ENCODE measurements at places on chromosomes 1 and 21.

- DNase-seq = no peak
Measured at GRCh38 chr1:119275145-119276134, 93.1 kb upstream of the HAO2 start.

DNA sequence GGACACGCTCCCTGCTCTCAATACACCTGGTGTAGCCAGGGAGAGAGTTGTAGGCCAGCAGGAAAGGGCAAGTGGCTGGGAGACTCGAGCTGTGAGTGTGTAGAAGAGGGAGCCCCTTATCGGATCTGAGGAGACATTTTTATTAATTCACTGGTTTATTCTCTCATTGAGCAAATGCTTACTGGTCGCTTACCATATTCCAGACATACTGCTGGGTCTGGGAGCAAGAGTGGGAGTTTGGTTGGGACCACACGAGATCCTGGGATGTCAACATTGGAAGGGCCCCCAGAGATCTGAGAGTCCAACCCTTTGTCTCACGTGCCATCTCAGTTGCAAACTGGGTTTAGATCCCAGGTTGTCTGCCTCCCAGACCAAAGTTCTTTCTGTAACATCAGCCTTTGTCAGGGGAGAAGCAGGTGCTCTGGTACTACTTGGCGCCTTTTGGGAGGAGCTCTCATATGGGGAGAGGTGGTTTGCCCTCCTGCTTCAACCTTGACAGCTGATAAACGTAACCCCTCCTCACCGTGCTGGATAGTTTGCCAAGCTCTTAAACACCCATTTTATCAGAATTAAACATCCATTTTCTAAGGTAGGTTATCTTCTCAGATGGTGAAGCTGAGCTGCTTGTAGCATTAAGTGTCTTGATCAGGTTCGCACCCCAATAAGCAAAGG, 742 bp downstream of the TMEM222 start:
- DNase-seq = no peak

DNA sequence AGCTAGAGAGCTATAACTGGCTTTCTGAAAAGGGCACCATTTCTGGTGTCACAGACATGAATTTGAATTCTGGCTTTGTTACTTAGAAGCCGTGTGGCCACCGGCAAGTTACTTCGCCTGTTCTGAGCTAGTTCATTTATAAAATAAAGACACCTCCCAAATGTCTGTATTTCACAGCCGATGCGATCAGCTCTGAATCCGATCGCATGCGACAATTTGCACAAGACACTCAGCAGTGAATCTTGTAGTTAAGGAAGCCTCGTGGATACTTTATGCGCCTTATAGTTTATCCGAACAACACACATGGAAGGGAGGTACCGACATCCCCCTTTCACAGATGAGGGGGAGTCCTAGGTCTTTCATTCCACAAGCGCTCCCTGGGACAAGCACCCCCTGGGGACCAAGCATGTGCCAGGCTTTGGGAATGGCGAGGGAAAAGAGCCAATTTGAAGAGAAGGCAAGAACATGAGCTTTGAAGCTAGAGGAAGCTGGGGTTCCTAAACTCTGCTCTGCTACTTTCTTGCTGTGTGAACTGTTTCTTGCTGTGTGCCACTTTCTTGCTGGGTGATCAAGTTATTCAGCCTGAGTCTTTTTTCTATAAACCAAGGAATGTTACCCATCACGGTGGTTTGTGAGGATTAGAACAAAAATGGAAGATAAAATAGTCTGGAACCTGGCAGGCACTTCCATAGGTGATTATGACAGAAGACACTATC, 3.9 kb downstream of the ID3 start:
- no peak for DNase-seq

- no peak for DNase-seq
Measured at GRCh38 chr1:45478121-45478814, 12.7 kb downstream of the TESK2 start.

DNA sequence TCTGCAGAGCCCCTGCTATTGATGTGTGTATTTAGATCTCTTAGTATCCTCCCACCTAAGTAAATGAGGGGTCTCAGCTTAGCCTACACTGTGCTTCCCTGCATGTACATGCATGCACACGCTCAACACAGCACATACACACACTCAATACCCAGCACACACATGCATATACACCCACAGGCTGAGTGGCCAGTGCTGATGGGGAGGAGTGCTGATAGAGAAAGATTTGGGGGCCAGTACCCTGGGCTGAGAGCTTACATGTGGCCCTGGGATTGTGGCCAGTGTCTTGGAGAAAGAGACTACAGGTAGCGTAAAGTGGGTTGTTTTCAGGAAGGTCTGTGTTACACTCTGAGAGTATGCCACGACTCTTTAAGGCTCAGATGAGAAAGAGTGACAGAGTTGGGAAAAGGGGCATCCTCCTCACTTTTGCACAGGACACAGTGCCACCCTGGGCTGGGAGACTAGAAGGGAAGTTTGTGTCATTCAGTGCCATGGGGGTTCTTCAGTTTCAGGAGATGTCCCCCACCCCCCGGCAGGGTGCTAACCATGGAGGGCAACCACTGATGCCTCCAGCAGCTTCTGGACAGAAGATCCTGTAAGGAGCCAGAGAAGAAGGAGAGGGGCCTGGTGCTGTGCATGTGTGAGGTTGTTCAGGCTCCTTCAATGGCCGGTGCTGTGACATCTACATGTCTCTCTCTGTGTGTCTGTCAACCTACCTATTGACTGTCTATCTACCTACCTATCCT, 166.8 kb downstream of the RHOU start:
- no peak for DNase-seq

DNA sequence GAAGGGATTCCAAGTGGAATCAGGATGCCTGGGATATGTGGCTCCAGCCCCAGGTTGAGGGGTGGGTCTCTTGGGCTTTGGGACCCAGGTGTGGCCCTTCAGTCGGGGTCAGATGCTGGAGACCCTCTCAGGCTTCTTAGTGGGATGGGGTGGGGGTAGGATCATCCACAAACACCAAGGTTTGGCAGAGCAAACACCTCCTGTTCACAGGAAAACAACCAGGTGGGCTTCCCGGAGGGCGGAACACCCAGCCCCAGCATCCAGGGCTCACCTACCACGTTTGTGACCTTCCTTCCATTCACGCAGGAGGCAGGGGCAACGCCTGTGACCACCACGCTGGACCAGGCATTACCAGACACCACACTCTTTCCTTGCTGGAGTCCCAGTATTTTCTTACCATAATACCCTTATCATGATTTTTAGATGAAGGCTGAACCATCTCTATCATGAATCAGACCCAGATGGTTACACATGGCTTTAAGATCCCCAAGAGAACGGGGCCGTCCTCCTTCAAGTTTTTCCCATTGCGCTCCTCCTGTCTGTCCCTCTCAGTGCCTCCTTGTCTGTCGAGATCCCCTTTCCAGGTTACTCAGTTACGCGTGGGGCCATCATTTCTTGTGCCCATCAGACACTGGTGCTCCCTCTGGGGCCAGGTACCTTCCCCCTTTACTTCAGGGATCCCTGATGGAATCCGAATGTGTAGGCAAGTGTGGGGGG, 428.2 kb downstream of the NPHP4 start:
- DNase-seq = no peak

DNA sequence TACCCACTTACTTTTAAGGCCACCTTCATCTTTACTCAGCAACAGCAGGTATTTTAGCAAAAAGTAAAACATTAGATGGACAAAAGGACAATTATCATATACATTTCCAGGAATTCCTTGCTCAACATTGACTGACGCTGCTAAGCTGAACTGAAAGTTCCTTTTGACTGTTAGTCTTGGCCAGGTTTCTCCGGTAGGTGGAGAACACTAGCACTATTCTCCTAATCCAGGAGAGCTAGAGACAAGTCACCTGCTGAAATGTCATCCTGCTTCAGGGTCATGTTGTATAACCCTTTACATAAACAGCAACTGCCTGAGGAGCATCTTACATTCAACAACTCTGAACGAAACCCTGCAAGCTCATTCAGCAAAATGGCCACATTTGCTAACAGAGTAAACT, 109.0 kb upstream of the ESRRG start:
- DNase-seq = no peak

- DNase-seq = no peak
Measured at GRCh38 chr1:154716614-154717527, 108.9 kb upstream of the ADAR start.

- DNase-seq = no peak
Measured at GRCh38 chr1:27994060-27994459, 34.3 kb downstream of the XKR8 start.

DNA sequence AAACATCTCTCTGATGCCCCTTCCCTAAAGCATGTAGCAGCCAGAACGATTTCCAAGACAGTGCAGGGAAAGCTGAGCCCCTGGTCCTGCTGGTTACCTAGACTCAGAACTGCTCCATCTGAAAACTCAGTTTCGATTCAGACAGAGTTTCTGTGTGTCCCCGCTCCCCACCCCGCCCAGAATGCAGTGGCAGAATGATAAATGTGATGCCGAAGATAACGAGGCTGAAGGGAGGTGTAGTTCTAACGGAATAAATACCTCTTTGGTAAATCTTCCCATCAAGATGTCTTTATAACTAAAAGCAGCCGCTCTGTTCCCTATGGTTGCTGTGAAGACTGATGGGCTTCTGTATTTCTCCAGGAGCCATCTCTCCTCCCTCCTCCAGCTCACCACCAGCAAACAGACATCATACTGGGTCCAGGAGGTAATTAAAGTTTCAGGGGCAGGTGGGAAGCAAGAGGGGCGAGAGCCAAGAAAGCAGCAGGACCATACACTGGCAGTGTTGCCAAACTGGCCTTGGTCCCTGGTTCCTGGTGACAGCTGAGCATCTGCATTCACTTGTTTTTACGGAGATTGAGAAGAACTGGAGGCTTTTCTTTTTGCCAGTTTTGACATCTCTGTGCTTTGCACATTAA, 76.9 kb downstream of the DDX20 start:
- no peak for DNase-seq

- no peak for DNase-seq
Measured at GRCh38 chr1:175128523-175128922, 60.9 kb downstream of the TNN start.

DNA sequence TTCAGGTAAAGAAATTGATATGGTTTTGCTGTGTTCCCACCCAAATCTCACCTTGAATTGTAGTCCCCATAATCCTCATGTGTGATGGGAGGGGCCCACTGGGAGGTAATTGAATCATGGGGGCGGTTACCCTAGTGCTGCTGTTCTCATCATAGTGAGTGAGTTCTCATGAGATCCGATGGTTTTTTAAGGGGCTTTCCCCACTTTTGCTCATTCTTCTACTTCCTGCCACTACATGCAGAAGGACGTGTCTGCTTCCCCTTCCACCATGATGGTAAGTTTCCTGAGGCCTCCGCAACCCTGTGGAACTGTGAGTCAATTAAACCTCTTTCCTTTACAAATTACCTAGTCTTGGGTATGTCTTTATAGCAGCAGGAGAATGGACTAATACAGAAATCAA, 69.3 kb downstream of the MIS18A start:
- no peak for DNase-seq

DNA sequence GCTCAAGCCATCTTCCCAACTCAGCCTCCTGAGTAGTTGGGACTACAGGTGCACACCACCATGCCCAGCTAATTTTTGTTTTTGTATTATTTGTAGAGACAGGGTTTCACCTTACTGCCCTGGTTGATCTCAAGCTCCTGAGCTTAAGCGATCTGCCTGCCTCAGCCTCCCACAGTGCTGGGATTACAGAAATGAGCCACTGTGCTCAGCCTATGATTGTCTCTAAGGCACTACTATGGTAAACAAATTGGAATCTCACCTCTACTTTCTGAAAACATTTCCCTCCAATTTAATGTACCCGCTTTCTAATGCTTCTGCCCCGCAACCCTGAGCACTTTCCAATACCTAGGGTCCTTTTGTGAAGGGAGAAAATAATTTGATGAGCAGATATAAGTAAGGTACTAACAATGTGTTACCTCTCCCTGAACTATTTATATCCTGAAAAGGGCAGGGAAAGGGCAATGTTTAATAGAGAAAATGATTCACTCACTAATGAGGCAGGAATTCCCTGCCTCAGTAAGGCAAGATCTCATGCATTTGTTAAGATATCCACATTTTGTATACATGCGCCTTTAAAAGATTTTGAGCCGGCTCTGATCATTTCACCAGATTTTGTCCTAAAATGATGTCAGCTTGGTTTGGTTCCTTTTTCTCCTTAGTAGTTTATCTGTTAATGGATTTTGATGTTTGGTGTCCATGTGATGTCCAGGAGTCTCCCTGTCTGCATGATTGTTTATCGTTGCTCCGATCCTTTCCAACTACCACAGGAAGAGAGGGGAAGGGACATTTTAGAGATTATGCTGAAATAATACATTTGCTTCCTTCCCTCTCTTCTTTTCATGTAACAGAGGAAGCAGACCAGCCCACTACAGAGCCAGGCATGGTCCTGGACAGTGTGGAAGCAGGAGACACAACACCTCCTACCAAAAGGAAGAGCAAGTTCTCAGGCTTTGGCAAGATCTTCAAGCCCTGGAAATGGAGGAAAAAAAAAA, 47.3 kb upstream of the RCC1 start:
- DNase-seq = no peak

DNA sequence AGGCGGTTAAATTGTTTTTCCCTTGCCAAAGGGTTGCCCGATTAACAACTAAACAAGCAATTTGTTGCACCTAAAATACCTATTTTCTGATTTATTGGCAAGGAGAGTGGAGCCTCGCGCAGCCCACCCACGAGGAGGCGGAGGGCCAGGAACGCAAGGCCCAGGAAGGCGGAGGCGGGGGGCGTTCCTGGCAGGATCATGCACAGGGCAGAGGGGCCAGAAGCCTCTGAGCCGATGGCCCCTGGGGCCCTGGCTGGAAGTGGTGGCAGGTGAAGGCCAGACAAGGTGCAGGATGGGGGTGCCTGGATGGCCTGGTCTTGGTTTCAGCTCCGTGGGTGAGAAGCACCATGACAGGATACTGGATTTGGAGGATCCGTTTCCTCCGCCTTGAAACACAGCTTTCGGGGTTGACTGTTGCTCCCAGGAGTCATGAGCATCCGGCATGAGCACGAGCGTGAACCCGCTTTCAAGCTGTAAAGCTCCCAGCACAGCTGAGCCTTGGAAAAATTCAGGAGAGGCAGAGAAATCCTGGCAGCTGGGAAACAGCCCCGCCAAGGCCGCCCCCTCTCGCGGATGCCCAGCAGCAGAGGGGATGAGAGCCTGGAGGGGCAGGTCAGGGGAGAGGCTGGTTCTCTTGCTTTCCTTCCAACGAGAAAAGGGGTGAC, 35.0 kb downstream of the AJAP1 start:
- DNase-seq = no peak

GRCh38 chr1:199151634-199152425, 513.0 kb downstream of the PTPRC start:
- DNase-seq = no peak

DNA sequence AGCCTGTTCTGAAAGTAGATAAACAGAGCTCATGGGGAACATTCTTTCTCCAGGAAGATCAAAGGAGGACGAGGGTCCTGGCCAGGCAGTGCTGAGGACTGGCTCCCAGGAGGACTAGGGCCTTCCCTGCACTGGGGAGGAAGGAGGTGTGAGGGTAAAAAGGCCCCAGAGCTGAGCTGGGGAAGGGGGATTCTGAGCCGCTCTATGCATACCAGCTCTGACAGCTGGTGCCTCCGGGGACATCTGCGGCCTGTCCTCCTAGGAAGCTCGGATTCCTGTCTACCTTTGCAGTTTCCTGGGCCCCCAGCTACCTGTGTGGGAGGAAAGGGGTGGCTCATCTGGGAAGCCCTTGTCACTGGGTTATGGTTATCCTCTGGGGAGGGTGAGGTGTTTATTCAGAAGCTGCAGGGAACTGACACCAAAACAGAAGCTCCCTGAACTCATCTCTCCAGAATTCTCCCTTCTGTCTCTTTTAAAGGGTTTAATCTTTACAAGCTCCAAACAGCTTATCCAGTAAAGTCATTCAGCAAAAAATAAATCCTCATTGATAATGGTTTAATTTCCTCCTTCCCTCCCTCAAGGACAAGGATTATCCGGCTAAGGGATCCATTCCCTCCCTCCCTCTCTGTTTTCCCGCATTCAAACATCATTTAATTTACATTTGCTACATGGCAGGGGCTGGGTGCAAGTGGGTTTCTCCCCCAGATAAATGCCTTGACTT, 31.0 kb downstream of the NENF start:
- no peak for DNase-seq
